ENCODE measurements at places on chromosomes 1 and 21.

DNA sequence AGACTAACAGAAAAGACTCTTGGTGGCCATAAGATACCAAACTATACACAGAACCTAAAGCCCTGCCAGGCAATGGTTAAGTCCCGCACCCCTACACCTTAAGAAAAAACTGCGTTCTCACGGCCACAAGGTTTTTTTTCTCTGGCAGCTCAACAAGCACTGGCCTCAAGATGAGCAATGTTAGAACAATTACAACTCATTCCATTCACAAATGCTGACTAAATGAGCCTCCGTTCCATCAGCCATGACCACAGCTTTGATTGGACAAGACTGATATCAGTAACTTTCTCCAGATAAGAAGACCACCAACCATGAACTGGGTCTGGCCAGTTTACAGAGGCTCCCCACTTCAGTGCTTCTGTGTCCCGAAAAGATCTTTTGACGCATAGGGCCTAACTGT lies 31.9 kb downstream of the SEC16B start:
- DNase-seq, result no peak

DNA sequence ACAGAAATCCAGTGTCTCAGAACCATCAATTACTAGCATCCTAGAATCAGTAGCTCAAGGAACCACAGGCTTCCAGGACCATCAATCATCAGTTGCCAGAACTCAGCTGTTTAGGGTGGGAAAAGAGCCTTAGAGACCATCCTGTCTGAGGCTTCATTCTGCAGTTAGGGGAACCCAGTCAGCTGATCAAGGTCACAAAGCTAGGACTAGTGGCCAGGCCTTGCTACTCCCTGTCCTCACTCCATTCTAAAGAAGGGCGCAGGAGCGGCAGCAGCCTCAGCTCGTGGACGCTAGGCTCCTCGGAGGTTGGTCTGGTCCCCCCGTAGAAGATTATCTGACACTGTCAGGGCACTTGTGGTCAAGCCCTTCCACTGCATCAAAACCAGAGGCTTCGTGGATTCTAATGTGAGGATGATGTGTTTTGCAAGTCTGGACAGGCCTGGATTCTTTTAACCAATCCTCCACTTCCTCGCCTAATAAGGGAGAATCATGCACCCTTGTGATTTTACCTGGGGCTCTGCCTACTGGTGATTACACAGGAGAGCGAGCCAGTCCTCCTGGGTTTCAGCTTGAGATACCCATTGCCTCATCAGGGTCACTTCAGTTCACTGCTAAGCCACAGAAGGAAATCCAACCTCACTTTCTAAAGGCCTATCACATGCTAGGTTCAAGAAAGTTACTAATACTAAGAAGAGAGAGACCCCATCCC lies 41.7 kb upstream of the IFFO2 start:
- DNase-seq, result no peak

DNA sequence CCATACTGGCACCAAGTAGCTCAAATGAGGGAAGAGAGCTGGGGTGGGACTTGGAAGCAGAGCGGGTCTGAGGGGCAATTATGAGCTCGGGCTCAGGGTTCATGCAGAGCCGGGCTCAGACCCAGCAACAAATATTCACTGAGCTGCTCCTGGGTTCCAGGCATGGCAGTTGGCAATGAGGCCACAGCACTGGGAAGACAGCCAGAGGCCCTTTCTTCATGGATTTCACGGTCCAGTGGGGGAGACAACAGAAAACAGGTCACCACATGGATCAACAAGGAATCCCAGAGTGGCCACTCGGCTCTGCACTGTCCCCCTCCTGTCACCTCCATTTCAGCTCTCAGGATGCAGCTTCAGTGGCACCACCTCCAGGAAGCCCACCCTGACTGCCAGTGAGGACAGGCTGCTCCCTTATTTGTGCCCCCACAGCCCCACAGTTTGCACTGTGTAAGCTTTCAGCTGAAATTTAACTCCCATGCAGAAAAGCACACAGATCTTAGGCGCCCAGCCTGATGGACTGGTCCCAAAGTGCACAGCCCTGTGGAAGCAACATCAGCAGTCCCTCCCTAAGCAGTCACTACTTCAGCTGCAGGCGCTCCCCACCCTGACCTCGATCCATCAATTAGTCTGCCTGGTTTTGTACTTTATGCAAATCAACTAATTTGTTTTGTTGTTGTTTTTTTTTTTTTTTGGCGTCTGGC lies 22.4 kb downstream of the ARHGEF19 start:
- DNase-seq, result no peak

GRCh38 chr1:52203935-52204625 lies 62.2 kb downstream of the ZFYVE9 start:
- no peak for DNase-seq

GRCh38 chr1:11518791-11519628 lies 40.1 kb downstream of the DISP3 start:
- no peak for DNase-seq

- no peak for DNase-seq
These were observed 6.3 kb upstream of the GPR25 start for GRCh38 chr1:200866521-200866920.

DNA sequence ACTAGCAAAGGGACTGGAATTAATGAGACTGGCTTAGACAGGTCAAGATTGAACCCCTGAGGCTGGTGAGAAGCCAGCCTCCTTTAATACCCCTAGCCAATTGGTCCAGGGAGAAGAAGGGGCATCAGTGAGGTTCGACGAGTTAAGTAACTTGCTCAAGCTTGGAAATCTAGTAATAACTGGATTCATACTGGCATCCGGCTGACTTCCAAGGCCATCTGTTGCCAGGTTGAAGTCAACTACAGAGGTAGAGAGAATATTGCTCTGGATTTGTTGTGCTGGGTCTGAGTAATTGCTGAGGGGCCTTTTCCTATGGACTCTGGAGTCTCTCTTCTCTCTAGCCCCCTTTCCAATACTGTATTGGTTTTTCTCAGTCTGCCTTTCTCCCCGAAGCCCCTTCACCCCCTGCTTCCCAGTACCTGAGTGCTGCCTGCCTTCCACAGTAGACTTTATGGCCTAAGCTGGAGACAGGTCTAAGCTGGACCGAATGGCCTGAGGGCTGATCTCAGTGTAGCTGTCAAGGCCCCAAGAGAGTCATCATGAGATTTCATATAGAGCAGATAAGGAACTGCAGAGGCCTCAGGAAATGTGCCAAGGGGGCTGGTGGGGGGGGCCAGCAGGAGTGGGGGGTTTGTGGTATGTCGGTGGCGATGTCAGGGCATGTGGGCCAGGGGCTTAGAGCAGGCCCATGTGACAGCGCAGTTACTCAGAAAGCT lies 42.4 kb upstream of the IL19 start:
- no peak for DNase-seq

DNA sequence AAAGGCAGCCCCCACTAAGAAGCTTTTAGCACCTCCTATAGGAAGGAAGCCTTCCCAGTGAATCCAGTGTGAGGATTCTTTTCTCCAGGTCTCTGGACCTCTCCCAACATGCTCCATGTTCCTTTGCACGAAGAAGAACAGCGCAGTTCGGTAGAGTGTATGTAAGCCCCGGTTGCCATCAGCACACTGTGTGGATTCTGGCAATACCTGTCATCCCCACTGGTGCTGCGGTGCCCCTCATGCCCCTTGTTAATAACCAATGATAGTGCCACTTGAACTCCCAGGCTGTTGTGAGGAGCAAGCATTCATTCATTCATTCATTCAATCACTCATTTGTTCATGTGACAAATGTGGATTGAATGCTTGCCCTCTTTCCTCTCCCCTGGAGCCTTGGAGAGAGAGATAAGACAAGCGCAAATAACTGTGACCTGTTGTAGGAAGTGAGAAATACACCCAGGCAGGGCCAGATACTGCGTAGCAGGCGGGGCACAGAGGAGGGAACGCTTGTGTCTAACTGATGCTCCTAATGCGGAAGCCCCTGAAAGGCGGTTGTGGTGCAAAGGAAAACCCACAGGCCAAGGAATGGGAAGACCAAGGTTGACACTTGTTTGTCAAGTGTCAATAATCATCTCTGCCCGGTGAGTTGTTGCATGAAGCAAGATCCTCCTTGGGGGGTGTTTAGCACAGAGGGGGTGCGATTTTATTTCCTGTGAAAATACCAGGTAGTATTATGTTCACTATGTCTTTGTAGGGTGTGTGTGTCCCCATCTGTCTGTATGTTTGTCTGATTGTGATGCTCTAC lies 9.8 kb downstream of the LGR6 start:
- DNase-seq, result no peak

GRCh38 chr21:45453308-45453950 lies 48.5 kb downstream of the COL18A1 start:
- no peak for DNase-seq

DNA sequence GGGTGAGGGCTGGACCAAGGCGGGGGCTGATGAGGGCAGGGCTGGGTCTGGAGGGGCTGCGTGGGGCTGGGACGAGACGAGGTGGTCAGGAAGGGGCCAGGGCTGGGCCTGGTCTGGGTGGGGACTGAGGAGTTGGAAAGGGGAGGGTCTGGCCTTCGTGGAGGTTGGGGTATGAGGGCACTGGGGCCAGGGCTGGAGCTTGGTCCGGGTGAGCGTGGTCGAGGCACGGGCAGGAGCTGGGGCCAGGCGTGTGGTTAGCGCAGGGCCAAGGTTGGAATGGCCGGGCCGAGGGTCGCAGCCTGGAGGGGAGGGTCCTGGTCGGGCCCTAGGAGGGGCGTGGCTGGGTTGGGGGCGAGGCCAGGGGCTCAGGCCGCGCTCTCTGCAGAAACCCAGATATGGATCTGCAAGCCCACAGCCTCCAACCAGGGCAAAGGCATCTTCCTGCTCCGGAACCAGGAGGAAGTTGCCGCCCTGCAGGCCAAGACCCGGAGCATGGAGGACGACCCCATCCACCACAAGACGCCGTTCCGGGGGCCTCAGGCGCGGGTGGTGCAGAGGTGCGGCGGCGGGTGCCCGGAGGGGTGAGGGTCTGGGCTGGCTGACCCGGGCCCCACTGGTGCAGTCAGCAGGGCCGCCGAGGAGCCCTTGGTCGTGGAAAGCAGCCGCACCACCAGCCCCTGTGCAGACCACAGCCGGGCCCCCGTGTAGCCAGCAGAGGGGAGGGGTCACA lies 9.0 kb downstream of the TTLL10 start:
- DNase-seq, result no peak

DNA sequence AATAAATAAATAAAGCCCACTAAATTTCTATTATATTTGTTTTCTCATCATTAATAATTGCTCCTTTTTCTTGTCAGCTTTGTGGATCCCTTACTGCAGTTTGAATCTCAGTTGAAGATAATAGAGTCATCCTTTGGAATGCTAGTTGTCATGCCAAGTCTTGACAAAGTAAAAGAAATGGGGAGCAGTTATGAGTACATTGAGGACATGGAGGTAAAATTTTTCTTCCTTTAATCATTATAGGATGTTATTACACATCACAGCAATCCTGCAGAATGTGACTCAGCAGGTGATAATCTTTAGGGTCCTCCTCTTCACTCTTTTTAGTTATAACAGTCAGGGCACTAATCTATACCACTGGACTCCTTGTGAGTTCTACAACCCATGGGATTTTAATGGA lies 24.1 kb downstream of the MROH9 start:
- DNase-seq, result no peak

- no peak for DNase-seq
These were observed 6.7 kb downstream of the ZNF496 start for GRCh38 chr1:247324923-247325322.

DNA sequence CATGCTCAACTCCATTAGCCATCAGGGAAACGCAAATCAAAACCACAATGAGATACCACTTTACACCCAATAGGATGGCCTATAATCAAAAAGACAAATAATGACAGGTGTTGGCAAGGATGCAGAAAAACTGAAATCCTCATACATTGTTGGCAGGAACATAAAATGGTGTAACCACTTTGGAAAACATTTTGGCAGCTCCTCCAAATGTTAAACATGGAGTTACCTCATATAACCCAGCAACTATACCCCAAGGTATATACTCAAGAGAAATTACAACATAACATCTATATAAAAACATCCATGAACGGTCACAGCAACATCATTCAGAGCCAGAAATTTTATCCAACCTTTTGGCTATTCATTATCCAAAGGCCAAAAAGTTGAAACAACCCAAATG lies 11.6 kb downstream of the EIF4G3 start:
- no peak for DNase-seq

DNA sequence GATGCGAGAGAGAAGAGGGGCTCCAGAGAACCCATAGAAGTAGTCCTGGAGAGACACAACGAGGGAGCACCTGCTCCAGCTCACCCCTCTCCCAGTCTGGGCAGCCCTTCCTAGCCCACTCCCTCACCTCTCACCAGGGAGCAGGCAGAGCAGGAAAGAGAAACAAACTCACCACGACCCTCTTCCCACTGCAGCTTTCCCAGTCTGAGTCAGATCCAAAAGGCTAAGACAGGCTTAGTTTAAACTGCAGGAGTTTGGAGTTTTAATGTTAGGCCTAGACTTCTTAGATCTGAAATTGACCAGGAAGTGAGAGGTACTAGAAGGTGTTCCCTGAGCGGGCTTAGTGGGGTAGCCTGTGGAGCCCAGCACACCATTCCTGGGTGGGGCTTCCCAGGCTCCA lies 29.6 kb downstream of the SLC1A7 start:
- no peak for DNase-seq

DNA sequence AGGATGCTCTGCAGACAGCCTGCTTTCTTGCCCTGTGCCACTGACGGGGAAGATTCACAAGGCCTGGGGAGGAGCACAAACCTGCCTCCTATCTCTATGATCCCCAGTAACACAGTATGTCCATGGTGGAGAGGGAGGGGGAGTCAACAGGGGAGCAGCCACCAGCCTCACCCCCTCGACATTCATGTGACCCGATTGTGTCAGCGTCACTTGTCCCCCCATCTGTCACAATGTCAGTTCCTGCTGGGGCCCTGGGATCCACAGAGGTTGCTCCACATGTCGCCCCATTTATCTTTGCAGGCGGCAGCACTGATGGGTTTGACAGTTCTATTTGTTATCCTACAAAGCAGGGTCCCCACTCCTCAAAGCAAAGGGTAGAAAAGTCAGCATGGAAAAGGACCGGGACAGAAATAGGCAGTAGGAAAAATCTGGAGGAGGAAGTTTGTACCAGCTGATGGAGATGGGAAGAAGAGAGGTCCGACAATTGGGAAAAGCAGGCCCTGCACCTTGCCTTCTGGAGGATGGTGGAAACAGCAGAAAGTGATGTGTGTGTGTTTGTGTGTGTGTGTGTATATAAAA lies 130.9 kb downstream of the SEC16B start:
- DNase-seq, result no peak

DNA sequence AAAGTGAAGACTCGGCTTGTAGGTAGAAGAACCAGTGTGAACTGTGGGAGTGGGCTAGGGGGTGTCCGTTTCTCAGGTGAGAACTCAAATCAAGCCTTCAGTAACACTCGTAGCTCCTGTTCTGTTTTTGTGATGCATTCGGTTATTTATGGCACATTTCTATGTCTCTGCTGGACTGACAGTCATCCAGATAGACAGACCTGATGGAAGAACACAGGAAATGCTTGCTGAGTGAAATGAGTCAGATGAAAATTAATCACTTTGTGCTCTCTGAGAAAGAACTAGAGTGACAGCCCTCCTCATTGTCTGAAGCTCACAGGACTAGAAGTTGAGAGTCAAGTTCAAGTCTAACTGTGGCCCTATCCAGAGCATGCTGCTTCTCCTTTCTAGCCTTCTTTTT lies 360.1 kb upstream of the PLXNA2 start:
- no peak for DNase-seq

DNA sequence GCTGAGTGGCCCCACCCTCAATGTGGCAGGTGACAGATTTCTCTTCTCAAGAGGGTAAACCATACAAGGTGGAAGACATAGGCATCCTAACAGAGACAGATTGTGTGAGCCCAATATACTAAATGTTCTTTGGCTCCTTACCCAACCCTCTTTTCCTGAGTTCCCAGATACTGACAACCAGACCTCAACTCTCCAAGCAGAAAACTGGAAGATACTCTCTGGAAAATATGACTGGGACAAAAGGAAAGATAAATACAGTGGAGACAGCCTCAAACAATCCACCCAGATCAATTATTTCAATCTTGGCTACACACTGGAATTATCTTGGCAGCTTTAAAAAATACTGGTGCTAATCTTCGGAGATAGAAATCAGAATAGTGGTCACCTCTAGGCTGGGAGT lies 6.5 kb downstream of the EVI5 start:
- DNase-seq, result no peak

Data from stimulated activated CD4-positive, alpha-beta T cell treated with anti-CD3 and anti-CD28 coated beads, Interleukin-1b, Interleukin-23, amount 100 ng/mL, for 1 hour (primary cell).